SIG-M5 (cell line): ENCODE measurements at places on chromosomes 3 and 15.

- DNase-seq, result no peak
These were observed 103.3 kb upstream of the GALNT15 start for GRCh38 chr3:16071206-16071605.

DNA sequence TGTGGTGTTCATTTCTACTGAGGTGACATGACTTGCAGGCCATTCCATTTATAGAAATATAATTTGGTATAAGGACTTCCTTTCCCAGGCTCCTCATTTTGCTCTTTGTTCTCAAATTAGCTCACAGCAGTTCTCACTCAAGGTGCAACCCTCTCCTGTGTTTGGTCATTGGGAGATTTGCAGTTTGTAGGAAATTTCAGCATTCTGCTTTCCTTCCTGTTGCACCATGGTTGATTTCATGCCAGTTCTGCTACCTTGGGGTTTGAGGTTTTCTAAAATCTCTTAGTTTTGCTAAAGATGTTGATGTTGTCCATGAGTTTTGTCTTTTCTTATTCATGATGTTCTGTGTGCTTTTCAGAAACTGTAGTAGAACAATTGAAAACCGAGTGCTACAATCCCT, 65.7 kb upstream of the PROK2 start:
- no peak for DNase-seq

- DNase-seq, result peak; percentile 27
These were observed 64.7 kb upstream of the ZBTB38 start for GRCh38 chr3:141303481-141304223.

GRCh38 chr3:60955034-60955433, 296.2 kb downstream of the FHIT start:
- no peak for DNase-seq

DNA sequence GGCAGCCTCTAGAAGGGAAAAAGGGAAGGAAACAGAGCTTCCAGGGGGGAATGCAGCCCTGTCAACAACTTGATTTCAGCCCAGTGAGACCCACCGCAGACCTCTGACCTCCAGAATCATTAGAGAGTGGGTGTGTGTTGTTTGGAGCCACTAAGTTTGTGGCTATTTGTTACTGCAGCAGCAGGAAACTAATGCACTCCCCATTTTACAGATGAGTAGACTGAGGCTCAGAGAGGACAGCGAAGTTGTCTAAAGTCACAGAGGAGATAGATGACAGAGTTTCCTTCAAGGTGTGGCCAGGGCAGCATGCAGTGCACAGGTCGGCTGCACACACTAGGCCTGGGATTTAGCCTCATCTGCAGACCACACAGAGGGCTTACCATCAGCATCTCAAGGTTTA, 81.8 kb upstream of the ALDH1L1 start:
- DNase-seq, result no peak

DNA sequence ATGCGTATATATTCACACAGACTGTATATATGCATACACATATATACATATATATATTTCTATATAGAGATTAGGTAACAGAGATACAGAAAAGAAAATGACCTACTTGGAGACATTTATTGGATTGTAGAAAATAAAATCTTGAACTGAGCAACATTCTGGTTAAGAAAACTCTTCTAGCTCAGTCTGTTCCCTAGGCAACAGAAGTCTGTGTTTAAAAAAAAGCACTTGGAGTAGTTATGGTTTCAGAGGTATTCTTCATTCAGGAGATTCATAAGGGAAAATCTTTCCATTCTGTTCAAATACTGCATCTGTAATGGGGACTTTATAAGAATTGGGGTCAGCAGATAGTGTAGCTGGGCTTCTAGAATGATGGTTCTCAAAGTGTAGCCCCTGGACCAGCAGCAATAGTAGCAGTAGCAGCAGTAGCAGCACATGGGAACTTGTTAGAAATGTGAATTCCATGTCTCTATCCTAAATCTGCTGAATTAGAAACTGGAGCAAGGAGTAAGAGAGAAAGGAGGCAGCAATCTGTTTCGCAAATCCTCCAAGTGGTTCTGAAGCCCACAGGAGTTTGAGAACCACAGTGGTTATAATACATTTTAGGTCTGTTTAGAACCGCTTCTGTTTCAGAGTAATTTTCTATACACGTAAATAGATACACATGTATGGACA, 112.8 kb upstream of the TMEM108 start:
- no peak for DNase-seq

- DNase-seq, result peak; percentile 70
These were observed 226.7 kb upstream of the ALCAM start for GRCh38 chr3:105139881-105140560.

- no peak for DNase-seq
These were observed 136.2 kb downstream of the TPRG1 start for GRCh38 chr3:189307963-189308362.

GRCh38 chr3:161274691-161275298, 53.7 kb downstream of the NMD3 start:
- DNase-seq, result no peak

DNA sequence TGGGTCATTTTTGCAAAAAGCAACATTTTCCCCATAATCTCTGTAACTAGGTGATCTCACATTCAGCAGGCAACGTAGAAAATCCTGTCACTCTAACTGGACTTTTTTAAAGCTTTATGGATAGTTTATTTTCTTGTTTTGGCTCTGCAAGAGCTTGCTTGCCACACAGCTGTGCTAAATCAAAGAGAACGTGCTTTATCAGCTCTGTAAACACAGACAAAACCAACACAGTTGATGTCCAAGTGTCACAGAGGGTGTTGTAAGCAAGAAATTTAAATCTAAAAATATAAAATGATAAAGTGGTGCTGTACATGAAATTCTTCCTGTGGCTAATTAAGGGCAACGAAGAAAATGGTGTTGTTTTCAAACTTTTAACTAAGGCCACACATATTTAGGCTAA, 97.5 kb upstream of the STAC start:
- no peak for DNase-seq

DNA sequence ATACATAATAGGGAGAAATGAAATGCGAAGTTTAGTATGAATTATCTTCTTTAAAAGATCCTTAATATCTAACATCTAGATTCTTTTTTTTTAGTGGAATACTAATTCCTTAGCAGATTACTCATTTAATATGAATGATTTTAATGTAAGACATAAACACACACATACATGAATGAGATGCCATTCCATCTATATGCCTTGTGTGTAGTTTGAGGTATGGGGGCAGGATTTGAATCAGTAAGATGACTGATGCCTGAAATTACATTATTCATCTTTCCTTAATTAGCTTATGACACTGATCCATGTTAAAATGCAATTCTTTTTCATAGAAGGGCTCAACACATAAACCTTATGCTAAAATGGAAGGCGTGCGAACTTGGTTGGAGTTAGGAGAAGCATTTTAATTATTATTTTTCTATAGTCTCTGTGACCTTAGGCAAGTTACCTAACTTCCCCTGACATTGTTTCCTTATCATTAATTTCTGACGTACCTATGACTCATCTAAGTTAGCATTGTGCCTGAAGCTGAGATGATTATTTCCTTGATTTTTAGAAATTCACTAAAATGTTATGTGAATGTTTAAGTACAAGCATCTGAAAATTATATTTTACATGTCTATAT, 10.8 kb upstream of the BNIP2 start:
- no peak for DNase-seq

DNA sequence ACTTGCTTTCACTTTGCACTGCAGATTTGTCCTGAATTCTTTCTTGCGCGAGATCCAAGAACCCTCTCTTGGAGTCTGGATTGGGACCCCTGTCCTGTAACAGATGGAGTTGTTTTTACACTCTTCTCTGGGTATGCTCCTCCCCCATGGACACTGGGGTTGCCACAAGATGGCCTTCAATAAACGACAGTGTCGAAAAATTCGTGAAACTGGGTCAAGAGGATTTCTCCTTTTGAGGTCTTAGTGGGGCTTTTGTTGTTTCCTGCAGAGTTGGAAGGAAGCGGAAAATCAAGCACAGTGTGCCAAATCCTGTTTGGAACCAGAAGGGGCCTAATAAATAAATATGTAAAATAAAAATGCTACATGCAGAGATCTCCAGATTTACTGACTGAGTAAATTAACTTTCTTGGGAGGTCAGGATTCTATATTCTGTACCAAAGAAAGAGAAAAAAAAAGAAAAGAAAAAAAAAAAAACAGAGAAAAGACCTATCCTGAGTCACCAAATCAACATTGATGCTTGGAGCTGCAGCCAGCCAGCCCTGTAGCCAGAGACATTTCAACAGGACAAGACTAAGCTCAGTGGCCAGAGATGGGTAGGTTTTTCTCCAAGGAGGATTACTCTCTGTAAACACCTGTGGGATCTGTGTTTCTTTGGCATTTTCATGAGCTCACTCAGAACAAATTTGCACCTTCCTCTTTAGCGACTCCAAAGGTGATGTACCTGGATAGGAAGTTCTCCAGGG, 24.8 kb downstream of the CCDC80 start:
- DNase-seq, result no peak

- no peak for DNase-seq
These were observed 569.6 kb downstream of the AGBL1 start for GRCh38 chr15:86649277-86649676.

- DNase-seq, result no peak
These were observed 200.4 kb upstream of the TBC1D5 start for GRCh38 chr3:17942856-17943255.

GRCh38 chr3:108334701-108335100, 38.4 kb downstream of the HHLA2 start:
- DNase-seq, result no peak

DNA sequence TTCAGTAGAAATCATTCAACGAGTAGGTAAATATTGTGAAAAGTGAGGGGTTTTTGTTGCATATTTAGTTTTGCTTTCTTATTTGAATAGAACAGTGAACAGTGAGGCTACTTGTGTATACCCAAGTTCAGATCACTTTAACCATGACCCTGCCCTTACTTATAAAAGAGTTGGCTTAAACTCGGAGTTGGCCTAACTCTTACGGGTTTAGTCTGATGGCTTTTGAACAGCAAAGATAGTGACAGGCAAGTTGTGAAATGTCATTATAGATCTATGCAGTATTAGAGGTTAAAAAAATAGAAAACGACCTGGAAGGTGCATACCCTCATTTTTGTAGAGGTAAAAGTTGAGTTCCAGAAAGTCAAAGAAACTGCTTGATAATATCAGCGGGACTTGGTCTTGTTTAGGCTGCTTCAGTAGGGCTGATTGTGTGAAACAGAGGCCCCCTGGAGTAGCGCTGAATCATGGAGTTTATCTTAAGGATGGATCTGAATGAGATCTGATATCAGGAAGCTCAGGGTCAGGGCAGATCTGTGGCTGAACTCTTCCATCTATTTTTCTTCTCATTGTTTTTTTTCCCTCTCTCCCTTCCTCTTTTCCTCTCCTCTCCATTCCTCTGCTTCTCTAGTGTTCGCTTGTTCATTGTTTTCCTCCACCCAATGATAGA, 359.8 kb downstream of the LPP start:
- no peak for DNase-seq

GRCh38 chr3:152317184-152317583, 48.5 kb downstream of the MBNL1 start:
- DNase-seq, result no peak

DNA sequence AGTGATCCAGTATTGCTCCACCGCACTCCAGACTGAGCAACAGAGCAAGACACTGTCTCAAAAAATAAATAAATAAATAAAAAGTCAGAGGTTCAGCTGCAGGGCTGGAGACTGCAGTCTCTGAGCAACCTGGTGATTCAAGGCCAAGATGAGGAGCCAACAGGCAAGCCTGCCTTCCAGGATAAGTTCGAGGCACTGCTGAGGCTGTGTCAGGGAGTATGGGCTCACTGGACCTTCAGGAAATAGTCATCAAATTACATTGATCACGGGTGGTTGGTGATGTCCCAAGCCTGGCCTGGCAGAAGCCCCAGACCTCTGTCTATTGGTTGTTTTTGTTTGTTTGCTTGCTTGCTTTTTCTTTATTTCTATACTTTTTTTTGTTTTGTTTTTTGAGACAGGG, 41.5 kb downstream of the IDH2 start:
- no peak for DNase-seq

DNA sequence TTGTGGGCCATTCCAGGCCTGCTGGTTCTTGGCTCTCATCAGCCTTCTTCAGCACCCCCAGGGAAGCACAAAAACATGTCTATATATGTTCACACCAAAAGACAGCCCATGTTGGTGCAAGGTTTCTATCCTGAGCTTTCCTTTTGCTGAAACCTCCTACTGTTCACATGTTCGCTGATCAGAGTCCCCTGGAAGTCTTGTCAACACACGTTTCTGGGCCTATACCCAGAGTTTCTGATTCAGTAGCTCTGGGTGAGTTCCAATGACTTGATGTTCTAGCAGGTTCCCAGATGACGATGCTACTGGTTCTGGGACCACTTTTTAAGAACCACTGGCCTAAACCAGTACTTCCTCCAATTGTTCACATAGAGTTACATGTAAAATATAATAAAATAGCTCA, 46.0 kb downstream of the SUCNR1 start:
- no peak for DNase-seq

DNA sequence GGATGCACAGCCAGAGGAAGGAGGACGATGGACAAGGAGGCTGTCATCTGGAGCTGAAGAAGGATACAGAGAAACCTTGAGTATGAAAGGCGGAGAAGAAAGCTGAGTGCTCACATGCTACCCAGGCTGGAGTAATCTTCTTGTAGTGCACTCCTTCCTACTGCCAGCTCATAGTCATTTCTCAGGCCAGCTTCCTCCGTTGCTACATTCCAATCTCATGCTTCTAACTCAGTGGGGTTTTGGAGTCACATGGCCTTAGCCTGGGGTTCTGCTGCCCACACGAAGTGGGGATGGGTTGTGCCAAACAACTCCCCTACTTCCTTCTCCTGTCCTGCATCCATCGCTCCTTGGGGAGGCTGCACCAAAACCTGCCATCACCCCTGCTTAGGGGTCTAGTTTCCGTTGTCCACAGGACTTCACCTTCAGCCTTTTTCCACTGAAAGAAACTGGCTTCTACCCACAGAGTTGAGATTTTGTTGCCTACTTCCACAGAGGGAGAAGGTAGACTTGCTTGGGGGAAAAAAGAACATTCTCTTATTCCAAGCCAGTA, 239.9 kb downstream of the EPHB1 start:
- no peak for DNase-seq

DNA sequence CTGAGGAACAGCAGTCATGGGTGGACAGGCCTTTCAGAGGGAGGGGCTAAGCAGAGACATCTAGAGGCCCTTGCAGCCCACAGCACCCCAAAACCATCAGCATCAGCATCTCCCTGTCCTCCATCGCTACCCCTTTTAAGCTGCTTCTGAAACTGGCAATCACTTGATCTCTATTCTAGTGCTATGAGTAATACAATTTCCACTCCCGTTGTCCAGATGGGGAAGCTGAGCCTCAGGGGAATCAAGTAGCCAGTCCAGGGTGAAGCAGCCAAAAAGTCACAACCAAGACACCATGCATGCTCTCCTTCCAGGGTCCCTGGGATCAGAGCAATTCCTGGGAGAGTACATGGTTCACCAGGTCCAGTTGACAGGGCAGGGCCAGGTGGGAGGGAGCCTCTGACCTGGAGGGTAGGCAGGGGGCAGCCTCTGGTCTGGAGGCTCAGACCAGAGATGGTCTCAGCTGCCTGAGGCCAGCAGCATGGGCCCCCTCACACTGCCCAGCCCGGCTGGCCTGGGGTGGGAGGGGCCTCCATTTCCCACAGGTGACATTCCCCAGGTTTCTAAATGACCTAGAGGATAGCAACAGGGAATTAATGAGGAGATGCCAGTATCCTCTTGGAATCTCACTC, 30.0 kb downstream of the KLHL25 start:
- no peak for DNase-seq

GRCh38 chr15:66703540-66703941, 1.5 kb downstream of the SMAD6 start:
- DNase-seq, result no peak

- DNase-seq, result no peak
These were observed 18.8 kb upstream of the TNFSF10 start for GRCh38 chr3:172541945-172542488.
